Activated CD8-positive, alpha-beta memory T cell treated with anti-CD3 and anti-CD28 coated beads, Interleukin-2, amount 50 U/mL, for 4 hours (primary cell): ENCODE measurements at places on chromosomes 12 and 14.

DNA sequence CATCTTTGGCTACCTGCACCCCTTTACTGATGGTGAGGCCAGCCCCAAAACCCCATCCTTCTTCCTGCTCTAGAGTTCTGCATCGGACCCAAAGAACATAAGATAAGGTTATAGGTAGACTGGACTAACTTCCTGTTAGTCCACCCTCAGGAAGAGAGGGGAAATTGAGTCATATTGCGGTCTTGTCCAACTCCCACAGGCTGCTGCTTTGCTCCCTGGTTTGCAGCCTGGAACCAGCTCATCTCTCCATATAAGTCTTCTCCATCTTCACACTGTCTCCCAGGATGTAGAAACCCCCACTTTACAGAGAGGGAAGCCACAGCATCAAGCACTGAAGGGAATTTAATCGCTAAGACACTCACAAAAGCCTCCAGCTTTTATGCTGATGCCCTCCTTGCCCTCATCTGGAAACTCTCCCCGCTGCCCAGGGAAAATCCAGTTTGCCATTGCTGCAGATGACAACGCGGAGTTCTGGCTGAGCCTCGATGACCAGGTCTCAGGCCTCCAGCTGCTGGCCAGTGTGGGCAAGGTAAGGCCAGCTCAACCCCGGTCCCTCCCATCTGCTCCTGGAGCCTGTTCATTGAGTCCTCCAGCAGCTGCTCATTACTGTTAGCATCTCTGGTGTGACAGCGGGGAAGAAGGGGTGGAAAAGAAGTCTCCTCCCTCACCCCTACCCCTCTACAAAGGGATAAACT, 85.3 kb downstream of the B4GALNT3 start:
- no peak for DNase-seq

- DNase-seq: no peak
Measured at GRCh38 chr14:90213099-90213748, 43.1 kb upstream of the PSMC1 start.

- no peak for DNase-seq
Measured at GRCh38 chr14:104230119-104230815, 91.9 kb downstream of the KIF26A start.

DNA sequence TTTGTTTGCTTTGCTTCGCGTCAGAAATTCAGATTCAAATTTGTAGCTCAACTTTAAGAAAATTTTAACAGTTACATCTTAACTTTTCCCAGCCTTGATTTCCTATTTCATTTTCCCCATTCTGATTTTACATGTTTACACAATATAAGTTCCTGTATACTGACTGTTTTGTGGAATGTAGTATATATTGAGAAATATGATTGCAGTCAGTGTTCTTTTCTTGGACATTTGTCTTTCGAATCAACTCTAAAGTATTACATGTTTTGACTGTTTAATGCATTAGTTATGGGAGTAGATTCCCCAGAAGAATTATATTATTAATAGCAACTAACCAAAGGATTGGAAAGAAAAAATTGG, 48.1 kb downstream of the PRKCH start:
- DNase-seq: no peak

- no peak for DNase-seq
Measured at GRCh38 chr12:42201063-42201462, 37.0 kb downstream of the YAF2 start.

DNA sequence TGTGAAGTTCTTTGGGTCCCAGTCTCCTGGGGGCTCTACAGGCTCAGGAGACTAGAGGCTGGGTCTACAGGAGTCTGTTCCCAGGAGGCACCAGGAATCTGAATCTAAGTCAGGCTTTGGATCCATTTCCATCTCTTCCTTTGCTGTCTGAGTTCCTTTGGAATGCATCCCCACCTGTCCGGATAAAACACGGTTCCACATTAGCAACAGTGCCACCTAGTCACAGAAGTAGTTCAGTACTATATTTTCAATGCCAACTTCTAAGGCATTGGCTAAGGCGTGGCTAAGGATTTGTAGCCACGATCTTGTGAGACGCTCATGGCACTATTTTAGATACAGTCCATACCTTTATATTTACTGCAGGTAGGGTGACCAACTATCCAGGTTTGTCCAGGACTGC, 15.1 kb downstream of the ZC2HC1C start:
- DNase-seq: no peak

DNA sequence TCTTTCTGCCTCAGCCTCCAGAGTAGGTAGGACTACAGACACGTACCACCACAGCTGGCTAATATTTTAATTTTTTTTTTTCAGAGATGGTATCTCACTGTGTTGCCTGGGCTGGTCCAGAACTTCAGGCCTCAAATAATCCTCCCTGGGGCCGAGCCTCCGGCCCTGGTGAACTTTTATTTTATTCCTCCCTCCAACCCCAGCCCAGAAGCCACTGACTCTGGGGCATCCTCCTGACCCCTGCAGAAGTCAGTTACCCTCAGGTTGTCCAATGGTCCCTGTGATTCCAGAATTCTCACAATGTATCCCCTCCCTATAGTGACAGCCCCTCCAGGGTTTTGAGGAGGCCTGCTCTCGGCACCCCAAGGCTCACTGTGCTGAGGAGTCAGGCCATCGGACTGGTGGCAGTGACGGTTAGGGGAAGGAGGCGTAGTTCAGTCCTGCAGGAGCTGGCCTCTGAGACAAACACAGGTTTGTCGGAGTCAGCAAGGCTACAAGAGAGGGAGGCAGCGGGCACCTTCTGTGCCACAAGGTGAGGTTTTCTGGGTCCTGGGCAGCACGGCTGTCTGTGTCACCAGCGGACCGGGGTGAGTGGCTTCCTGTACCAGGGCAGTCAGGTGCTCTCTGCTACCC, 19.4 kb upstream of the FIGNL2 start:
- no peak for DNase-seq

GRCh38 chr14:101757064-101757838, 4.3 kb upstream of the PPP2R5C start:
- DNase-seq: no peak
